T-helper 9 cell (primary cell): ENCODE measurements at places on chromosomes 5 and 9.

DNA sequence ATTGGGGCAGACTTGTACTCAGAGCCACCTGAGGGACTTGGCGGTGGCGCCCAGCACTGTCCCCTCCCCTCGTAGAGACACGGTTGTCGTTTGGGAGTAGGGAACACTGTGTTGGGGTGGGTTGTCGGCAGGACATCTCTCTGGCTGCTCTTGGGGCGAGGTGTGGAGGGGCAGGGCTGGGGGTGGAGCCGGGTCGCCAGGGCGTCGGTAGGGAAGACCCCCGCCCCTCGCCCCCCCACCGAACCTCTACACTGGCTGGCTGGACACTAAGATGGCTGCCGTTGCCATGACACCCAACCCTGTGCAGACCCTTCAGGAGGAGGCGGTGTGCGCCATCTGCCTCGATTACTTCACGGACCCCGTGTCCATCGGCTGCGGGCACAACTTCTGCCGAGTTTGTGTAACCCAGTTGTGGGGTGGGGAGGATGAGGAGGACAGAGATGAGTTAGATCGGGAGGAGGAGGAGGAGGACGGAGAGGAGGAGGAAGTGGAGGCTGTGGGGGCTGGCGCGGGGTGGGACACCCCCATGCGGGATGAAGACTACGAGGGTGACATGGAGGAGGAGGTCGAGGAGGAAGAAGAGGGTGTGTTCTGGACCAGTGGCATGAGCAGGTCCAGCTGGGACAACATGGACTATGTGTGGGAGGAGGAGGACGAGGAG is 778 bp downstream of the TRIM41 start:
- DNase-seq, result no peak

DNA sequence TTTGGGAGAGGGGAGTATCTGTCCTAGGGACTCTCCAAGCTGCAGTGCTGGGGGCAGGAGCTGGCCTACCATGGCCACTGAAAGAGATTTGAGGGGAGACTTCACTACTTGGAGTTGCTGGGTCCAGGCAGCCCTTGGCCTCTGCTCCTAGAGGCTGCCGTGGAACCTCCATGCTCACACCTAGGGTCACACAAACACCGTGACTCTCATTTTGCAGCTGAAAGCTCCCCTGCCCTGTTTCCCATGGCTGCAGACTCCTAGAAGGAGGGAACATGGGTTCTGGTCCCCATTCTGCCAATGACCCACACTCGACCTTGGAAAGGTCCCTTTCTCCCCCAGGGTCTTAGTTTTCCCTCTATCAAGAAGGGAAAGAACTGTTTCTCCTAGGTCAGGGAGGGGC is 147.1 kb upstream of the PPP1R26 start:
- DNase-seq, result no peak

- no peak for DNase-seq
Measured at GRCh38 chr9:114282104-114282485, 40.8 kb upstream of the ORM1 start.

DNA sequence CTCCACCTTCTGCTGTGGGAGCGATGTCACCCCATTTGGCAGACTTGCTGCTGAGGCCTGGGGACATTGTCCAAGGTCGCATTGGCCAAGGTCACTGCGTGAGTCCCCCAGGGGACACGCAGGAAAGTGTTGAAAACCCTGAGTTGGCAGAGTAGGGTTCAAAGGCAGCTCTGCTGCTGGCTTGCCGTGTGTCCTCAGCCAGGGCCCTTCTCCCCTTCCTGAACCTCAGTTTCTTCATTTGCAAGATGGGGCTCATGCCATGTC is 14.0 kb downstream of the ASS1 start:
- no peak for DNase-seq

DNA sequence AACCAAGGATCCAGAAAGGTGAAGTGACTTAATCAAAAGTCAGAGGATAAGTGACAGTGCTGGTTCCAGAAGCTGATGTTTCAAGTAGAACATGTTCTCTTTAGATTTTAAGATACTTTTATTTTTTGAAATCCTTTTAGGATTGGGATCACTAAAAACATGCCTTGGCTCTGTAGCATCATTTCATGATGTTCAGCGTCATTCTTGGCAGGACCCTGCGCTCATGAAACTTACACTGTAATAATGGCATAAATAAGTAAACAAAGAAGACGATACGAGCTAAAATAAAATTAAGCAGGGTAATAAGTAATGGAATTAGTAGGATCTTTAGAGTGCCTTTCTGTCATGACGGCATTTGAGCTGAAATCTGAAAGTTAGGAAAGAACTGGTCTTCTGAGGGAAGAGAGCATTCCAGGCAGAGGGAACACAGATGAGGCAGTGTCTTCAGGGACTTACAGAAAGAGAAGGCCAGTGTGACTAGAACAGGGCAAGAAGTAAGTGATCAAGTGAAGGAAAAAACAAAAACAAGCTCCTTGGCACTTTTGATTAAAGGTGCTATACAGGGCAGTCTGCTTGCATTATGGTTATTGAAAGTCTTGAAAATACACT is 19.9 kb downstream of the CTNNA1 start:
- DNase-seq, result no peak

- DNase-seq, result no peak
Measured at GRCh38 chr9:74431467-74431866, 65.7 kb upstream of the RORB start.

- no peak for DNase-seq
Measured at GRCh38 chr9:134858051-134858841, 22.4 kb upstream of the FCN2 start.

DNA sequence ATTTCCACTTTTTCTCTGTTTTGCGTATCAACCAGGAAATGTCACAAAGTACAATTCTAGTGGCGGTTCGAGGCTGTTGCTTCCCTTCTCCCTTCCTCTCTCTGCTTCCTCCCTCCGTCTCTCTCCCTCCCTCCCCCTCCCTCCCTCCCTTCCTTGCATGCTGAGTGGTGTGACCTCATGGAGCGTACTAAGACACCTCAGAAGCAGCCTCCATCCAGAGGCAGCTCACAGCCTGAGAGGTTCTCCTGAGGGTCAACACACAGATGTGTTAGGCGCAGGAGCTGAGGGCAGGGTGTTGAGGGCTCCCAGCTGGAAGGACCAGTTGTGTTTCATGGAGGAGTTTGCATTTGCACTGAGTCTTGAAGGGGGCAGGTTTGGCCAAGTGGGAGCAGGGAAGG is 57.7 kb downstream of the COL5A1 start:
- no peak for DNase-seq

GRCh38 chr5:40150896-40151295 is 528.8 kb upstream of the PTGER4 start:
- DNase-seq, result no peak

DNA sequence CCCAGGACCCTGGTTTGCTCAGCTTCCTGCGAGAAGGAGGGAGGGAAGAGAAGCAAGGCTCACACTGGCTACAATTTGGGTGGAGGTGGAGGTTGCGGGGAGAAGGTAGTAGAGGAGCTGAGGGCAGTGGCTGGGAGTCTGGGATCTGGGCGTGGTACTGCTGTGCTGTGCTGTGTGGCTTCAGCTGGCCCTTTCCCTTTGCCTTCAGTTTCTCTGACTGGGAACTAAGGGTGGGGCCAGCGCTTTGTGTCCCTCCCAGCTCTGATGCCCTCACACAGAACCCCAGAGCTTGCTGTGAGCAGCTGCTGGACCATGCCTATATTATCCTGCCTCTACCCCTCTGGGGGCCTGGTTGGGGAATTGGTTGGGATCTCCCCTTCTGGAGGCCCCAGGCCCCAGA is 60.9 kb downstream of the RGS3 start:
- no peak for DNase-seq
